H1 (cell line): ENCODE measurements at places on chromosomes 3 and 15.

GRCh38 chr15:94370206-94370935 lies 139.0 kb downstream of the MCTP2 start:
- DNase-seq = no peak

DNA sequence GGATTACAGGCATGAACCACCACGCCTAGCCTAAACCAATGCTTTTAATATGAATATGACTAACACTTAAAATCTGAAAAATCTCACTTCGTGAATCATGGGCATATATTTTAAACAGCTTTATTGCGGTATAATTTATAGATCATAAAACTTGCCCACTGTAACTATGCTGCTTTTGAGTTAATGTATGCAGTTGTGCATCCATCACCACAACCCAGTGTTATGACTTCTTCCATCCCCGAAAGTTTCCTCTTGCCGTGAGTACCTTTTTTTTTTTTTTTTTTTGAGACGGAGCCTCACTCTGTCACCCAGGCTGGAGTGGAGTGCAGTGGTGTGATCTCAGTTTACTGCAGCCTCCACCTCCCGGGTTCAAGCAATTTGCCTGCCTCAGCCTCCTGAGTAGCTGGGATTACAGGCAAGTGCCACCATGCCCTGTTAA lies 7.1 kb downstream of the KAT2B start:
- no peak for DNase-seq

- DNase-seq = no peak
Observed at GRCh38 chr3:127234778-127235177, 41.8 kb downstream of the PRR23E start.

GRCh38 chr3:100893590-100893989 lies 99.6 kb downstream of the ABI3BP start:
- DNase-seq = peak; percentile 10

DNA sequence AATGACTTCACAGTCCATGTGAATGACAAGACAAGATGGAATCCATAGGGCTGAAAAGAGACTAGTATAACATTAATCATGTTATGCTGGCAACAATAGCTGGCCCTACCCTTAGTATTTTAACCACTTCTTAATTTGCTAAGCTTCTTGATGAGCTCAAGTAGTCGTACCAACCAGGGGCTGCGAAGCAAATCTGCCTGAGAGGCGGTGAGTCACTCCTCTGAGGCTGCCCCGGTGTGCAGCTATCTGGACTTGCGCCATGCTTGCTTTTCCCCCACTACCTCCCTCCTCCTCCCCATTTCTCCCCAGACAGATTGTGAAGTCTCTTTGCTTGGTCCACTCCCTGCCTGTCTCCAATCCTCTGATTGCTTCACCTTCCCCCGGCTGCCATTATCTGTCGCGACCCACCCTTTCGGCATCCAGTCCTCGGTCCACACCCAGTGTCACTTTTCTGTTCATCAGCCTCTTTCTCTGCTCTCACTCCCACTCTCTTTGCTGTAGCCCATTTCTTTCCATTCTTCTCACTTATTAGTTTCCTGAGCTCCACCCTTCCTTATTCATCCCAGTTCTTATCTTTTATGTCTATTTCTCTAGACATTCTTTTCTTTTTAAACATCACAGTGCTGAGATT lies 42.7 kb downstream of the DUT start:
- DNase-seq = no peak

GRCh38 chr3:157122116-157122515 lies 37.8 kb downstream of the CCNL1 start:
- no peak for DNase-seq

DNA sequence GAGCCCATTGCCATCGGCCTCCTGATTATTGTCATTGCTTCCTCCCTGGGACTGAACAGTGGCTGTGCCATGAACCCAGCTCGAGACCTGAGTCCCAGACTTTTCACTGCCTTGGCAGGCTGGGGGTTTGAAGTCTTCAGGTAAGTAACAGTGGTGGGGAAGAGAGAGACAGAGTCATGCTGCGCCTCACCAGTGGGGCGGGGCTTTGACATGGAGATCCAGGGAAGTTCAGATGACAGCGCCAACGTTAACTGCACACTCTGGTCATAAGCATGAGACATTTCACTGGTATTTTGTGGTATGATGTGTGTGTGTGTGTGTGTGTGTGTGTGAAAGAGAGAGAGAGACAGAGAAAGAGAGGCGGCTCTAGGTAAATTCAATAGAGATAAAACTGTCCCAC lies 41.0 kb downstream of the AQP9 start:
- DNase-seq = no peak
